ENCODE measurements at places on chromosomes 11 and 22.

DNA sequence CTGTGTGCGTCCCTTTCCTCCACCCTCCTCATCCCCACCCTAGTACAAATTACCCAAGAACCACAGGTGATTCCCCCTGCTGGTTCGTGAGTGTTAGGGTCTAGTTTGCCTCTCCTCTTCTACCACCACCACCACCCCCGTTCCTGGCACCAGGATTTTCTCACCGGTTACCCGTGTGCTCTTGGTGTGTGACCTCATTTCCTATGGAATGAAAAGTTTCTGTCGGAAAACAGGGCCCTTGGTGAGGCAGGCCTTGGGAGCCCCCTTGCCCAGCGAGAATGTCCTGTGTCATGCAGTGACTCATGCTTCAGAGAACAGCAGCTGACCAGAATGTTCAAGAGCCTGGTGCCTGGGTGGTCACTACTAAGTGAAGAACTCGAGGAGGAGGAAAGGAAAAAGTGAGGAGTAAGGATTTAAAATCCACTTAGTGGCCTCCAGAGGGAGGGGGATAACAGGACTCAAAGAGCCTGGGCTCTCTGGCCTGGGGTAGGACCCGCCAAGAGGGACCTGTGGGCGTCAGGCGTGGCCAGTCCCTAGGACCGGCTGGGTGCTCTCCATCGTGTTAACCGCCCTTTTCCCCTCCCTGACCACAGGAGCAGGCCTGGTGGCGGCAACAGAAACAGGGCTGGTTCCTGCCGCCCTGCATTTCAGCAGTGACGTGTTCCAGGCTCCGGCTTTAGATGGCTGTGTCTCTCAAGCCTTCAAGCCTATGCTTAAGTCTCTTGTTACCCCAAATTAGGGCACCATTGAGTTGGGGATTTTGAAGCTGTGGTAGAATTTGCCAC, 30.2 kb downstream of the C22orf31 start:
- no peaks in the 10 kb centered on the region for H3K27me3 ChIP-seq
- no peaks in the 10 kb centered on the region for H3K36me3 ChIP-seq
- DNase-seq = peak; percentile 34
- H3K4me1 ChIP-seq = peaks cover 19% of the 10 kb centered on the region
- H3K27ac ChIP-seq = peak overlapping the region; percentile 81
- peak overlapping the region; percentile 57 for H3K4me3 ChIP-seq

GRCh38 chr11:120424185-120424969, 87.2 kb upstream of the GRIK4 start:
- H3K27me3 ChIP-seq = no peaks in the 10 kb centered on the region
- no peak overlapping the region for H3K27ac ChIP-seq
- no peaks in the 10 kb centered on the region for H3K4me1 ChIP-seq

- no peak for DNase-seq
- no peaks in the 10 kb centered on the region for H3K27me3 ChIP-seq
- H3K4me1 ChIP-seq = no peaks in the 10 kb centered on the region
Observed at GRCh38 chr11:27839226-27839913, 139.1 kb upstream of the BDNF start.

DNA sequence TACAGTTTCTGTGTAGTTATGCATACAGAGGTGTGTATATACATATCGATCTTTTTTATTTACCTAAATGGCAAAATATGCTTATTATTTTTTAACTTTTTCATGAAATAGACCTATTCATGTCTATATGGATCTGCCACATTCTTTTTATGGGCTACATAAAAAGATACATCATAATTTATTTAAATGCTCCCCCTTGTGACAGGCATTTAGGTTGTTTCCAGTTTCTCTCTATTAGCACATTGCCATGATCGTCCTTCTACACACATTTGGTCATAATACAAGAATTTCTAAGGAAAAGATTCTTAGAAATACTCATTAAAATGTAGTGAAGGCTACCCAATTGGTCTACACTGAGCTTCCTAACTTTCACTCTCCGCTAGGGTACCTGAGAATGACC, 1067.4 kb downstream of the OPCML start:
- no peaks in the 10 kb centered on the region for H3K27me3 ChIP-seq
- H3K36me3 ChIP-seq = no peaks in the 10 kb centered on the region
- DNase-seq = no peak
- H3K27ac ChIP-seq = no peak overlapping the region
- H3K4me1 ChIP-seq = no peaks in the 10 kb centered on the region

DNA sequence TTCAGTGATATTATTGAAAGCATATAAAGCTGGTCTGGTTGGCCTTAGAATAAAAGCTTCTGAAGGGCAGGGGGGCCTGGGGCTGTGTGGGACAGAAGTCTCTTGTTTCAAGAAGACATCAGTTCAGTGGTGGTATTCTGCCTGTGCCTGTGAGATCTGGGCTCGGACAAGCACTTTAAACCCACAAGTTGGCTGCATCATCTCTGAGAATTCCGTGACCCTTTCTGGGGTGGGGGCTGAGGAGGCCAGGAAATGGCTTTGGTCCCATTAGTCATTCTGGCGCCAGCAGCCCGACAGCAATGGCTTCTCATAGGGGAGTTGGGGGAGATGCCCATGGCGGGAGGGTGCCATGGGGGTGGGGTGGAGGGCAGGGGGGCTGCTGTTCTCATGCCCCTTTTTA, 104.1 kb downstream of the PKNOX2 start:
- no peak for DNase-seq
- no peaks in the 10 kb centered on the region for H3K27me3 ChIP-seq
- no peaks in the 10 kb centered on the region for H3K36me3 ChIP-seq
- H3K4me3 ChIP-seq = no peak overlapping the region
- peaks cover 5% of the 10 kb centered on the region for H3K4me1 ChIP-seq
- H3K27ac ChIP-seq = no peak overlapping the region

- no peaks in the 10 kb centered on the region for H3K36me3 ChIP-seq
- no peak overlapping the region for H3K4me3 ChIP-seq
- peaks cover 2% of the 10 kb centered on the region for H3K4me1 ChIP-seq
- H3K27me3 ChIP-seq = no peaks in the 10 kb centered on the region
- DNase-seq = no peak
- no peak overlapping the region for H3K27ac ChIP-seq
Observed at GRCh38 chr11:17233101-17233500, 25.3 kb upstream of the PIK3C2A start.

DNA sequence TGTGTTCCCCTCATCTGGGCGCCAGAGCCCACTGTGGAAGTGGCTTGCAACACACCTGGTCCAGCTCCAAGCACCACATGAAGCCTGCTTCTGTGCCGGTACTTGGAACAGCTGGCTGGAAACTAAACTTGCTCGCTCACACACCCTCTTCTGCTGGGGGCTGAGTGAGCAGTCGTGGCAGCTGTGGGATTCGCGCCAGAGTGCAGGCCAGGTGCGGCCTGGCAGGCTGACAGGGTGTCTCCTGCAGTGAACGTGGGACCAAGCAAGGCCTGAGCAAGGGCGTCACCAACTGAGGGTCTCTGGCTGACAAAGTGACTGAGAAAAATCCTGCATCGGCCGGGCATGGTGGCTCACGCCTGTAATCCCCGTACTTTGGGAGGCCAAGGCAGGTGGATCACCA, 15.2 kb downstream of the SMC1B start:
- H3K27ac ChIP-seq = no peak overlapping the region
- no peaks in the 10 kb centered on the region for H3K4me1 ChIP-seq
- no peak for DNase-seq
- no peaks in the 10 kb centered on the region for H3K36me3 ChIP-seq

DNA sequence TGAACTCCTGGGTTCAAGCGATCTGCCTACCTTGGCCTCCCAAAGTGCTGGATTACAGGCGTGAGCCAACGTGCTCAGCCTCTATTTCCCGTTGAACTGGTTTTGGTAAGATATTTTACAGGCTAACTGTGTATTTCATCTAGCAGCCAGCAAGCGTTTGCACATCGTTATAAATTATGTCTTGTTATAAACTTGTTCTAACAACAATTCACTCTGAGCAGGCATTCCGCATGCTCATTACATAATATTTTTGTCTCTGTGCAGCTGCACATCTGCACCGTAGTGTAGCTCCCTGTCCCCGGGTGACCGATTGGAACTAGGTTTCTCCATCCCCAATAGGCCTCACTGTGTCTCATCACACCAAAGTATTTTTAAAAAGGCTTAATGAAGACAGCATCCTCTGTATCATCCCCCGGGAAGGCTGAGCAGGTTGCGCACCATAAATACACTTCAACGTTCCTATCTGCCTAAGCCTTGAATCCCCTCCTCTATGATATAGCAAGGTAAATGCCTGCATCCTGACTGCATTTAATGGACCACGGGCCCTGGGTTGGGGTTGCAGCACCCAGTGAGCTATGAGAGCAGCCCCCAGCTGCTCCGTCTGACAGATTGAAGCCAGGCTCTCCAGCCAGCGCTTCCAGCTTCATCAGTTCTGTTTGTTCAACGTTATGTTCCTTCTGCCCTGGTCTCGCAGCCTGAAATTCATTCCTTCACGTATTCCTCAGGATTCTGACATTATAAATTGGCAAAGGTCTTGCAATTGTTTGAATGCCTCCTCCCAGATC, 47.7 kb downstream of the TST start:
- no peaks in the 10 kb centered on the region for H3K36me3 ChIP-seq
- DNase-seq = no peak
- no peak overlapping the region for H3K4me3 ChIP-seq
- no peaks in the 10 kb centered on the region for H3K4me1 ChIP-seq
- no peaks in the 10 kb centered on the region for H3K27me3 ChIP-seq

GRCh38 chr11:23227078-23227445, 366.8 kb upstream of the CCDC179 start:
- no peak overlapping the region for H3K27ac ChIP-seq
- H3K27me3 ChIP-seq = no peaks in the 10 kb centered on the region
- no peak for DNase-seq
- H3K36me3 ChIP-seq = no peaks in the 10 kb centered on the region
- no peaks in the 10 kb centered on the region for H3K4me1 ChIP-seq

- H3K4me1 ChIP-seq = peaks cover 18% of the 10 kb centered on the region
- H3K36me3 ChIP-seq = no peaks in the 10 kb centered on the region
- no peak overlapping the region for H3K4me3 ChIP-seq
Observed at GRCh38 chr22:33757802-33758483, 162.3 kb downstream of the LARGE1 start.

DNA sequence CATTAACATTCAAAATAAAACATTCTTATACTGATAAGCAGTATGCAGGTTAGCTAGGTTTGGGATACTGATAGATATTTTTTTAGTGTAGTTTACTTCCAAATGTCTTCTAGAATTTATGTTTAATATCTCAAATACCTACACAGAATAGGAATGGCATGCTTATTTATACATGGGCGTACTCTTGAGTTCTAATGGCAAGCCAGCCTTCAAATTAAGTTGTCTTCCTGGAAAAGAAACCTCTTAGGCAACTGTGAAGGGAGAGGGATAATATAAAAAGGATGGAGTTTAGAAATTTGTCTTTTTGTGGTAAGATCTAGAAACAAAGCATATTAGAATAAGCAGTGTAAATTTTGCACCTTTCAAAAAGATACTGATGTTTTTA, 65.4 kb downstream of the MTMR3 start:
- no peak overlapping the region for H3K4me3 ChIP-seq
- peaks cover 82% of the 10 kb centered on the region for H3K4me1 ChIP-seq
- H3K27me3 ChIP-seq = no peaks in the 10 kb centered on the region
- no peak for DNase-seq

All from gastrocnemius medialis (tissue), 4 donors.